ENCODE measurements at places on chromosomes 1 and 21.

GRCh38 chr1:195482137-195482536 is 1126.1 kb downstream of the KCNT2 start:
- H3K4me3 ChIP-seq: no peak overlapping the region
- H3K4me1 ChIP-seq: no peaks in the 10 kb centered on the region
- no peaks in the 10 kb centered on the region for H3K27me3 ChIP-seq
- DNase-seq: no peak
- H3K36me3 ChIP-seq: no peaks in the 10 kb centered on the region
- H3K27ac ChIP-seq: no peak overlapping the region

GRCh38 chr1:43067977-43068751 is 103.9 kb downstream of the EBNA1BP2 start:
- DNase-seq: peak; percentile 30

DNA sequence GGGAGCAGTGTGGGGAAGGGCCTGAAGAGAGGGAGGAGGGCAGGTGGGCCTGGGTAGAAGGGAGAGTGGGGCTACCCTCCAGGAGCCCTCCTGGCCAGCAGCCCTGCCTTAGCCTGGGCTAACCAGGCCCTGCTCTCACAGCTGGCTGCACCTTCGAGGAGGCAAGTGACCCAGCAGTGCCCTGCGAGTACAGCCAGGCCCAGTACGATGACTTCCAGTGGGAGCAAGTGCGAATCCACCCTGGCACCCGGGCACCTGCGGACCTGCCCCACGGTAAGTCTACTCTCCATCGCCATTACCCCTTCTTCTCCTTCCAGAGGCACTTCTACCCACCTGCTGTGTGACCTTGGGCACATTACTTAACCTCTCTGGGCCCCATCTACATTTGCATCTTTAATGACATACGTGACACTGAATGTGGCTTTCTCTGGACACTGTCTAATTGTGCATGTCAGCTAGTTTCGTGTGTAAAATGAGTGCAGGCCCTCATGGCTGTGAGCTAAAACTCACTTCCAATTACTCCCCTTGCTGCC is 18.9 kb downstream of the PTPRU start:
- no peak for DNase-seq
- H3K4me3 ChIP-seq: no peak overlapping the region
- H3K27ac ChIP-seq: no peak overlapping the region
- H3K27me3 ChIP-seq: peaks cover 2% of the 10 kb centered on the region

DNA sequence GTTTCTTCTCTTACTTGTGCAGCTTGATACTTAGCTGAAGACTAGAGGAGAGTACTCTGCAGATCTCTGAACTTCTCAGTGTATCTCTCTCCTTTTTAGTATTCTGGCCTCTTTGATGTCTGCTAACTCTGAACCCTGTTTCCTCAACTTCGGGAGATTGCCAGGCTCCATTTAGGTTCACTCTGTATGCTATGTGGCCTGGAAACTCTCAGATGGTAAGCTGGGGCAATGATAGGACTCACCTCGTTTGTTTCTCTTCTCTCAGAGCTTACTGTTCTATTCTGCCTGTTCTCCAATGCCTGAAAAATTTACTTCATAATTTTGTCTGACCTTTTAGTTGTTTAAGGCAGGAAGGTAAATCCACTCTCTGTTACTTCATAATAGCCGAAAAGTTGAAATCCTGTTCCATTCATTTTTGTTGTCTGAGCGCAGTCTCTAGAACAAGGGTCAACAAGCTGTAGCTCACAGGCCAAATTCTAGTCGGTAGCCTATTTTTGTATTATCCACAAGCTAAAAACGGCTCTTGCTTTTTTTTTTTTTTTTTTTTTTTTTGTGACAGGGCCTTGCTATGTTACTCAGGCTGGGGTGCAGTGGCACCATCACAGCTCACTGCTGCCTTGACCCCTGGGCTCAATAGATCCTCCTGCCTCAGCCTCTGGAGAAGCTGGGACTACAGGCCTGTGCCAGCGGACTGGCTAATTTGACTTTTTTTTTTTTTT is 33.3 kb downstream of the ZMYM4 start:
- no peaks in the 10 kb centered on the region for H3K36me3 ChIP-seq
- H3K27me3 ChIP-seq: peaks cover 2% of the 10 kb centered on the region
- no peak overlapping the region for H3K27ac ChIP-seq

Measured in glutamatergic neuron (in vitro differentiated cells).